HuH-7 (cell line): ENCODE measurements at places on chromosomes 4 and X.

DNA sequence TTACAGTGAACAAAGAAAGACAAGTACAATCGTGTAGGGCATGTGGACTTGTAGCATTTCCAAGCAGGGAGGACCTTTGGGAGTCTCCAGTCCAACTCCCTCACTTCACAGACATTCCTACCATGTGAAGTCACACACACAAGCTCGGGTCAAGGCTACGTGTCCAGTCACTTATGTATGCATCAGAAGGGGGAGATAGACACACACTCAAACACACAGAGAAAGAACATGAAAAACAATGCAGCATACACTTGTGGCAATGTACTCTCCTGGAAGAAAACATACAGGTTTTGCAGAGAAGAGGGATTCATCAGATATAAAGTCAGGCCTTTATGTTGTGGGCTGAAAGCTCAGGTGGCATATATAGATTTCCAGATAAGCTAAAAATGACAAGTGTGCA lies 136.1 kb upstream of the MID1 start:
- peak; percentile 15 for DNase-seq

- DNase-seq, result no peak
These were observed 24.3 kb downstream of the RBM10 start for GRCh38 chrX:47169273-47169672.

- DNase-seq, result no peak
These were observed 48.2 kb upstream of the KLF3 start for GRCh38 chr4:38615847-38616246.

DNA sequence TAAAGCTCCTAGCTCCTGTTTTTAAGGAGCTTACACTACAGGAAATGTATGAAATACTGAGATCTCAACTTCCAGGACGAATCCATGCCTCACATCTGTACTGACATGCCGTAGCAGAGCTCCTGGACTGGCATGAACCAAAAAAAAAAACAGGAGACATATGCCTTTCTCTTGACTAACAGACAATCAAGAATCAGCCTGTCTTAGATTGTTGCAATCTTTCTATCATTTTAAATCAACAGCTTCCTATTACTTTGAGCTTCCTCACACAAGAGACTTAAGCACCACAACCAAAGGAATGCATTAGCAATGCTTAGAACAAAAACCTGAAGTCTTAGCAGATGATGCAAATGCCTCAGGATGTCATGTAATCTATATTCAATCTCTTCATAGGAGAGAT lies 34.7 kb upstream of the AREG start:
- no peak for DNase-seq

DNA sequence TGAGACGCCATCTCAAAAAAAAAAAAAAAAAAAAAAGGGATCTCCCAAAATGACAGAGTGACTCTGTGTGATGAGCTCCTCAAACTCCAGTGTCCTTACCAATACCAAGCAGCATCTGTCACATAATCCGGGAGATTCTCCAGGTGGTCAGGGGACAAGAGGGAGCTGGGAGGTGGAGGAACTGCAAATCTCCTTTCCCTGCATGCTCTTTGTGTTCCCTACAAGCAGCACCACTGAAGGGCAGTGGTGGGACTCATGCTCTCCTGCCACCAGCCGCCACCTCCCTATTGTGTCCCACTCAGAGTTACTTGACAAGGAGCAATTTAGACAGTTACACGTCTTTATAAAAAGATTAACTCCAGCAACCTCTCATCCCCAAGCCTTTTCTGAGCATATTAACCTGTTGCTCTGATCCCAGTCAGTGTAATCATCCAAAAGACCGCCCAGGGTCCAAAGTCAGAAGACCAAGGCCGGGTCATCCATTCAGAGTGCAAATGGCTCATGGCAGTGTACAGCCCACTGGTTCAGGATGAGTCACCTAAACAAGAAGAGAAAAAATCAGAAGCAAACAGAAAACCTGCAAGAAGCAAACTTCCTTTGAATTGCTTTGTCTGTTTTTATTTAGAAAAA lies 23.6 kb downstream of the MGST2 start:
- peak; percentile 34 for DNase-seq

DNA sequence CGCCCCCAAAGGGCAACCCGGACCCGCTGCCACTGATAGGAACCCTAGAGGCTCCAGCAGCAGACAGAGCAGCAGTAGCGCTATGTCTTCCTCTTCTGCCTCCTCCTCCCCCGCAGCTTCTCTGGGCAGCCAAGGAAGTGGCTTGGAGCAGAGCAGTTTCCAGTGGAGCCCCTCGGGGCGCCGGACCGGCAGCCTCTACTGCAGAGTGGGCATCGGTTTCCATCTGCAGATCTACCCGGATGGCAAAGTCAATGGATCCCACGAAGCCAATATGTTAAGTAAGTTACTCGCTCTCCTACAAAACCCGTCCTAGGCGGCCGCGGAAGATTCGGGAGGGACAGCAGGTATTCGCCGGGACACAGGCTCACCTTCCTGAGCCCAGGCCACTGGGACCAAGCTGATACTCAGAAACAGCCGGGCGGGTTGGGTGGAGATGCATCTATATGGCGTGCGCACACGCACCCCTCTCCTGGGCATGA lies 477 bp downstream of the FGF5 start:
- no peak for DNase-seq

GRCh38 chr4:98746936-98747335 lies 88.5 kb upstream of the TSPAN5 start:
- no peak for DNase-seq

DNA sequence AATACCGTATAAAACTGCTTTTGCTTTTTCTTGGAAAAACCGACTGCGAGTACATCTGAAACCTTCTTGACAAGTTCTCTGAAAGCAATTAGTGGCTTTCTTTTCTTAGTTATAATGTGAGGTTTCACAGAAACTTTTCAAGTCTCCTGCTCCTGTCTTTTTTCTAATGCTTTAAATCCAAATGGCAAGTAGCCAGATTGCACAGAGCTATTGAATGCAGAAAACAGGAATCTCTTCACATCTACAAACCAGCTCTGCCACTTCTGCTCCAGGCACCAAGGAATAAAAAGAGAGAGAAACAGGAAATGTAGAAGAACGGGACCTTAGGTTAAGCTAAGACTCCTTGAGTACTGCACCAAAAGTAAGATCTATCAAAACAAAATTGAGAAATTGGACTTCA lies 267.3 kb upstream of the TET2 start:
- DNase-seq, result no peak

GRCh38 chrX:7503251-7503650 lies 339.7 kb upstream of the VCX start:
- no peak for DNase-seq

GRCh38 chrX:54824722-54825121 lies 17.2 kb downstream of the MAGED2 start:
- no peak for DNase-seq

GRCh38 chr4:103197765-103198110 lies 405 bp downstream of the CENPE start:
- no peak for DNase-seq

GRCh38 chr4:138851391-138852335 lies 163.9 kb upstream of the NOCT start:
- DNase-seq, result no peak

DNA sequence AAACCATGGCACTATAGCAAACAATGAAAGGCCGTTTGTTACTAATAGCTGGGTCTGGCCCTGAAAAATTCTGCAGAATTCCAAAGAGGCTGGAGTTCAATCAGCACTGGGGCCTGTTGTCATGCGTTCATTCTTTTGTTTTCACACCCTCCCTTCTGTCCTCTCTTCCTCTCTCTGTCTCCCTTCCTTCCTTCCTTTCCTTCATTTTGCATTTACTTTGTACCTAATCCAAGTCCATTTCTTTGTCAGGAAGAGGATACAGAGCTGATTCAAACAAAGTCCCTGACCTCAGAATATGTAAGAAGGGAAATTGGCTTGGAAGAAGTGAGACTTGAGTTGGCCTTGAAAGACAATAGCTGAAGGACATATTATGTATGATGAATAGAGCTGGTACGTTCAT lies 119.6 kb upstream of the LDB2 start:
- DNase-seq, result no peak

GRCh38 chr4:106835919-106836318 lies 200.2 kb downstream of the DKK2 start:
- DNase-seq, result no peak

- no peak for DNase-seq
These were observed 12.3 kb upstream of the NAA11 start for GRCh38 chr4:79338148-79338547.

GRCh38 chr4:173434231-173434630 lies 35.3 kb upstream of the SCRG1 start:
- no peak for DNase-seq

GRCh38 chr4:121740796-121741409 lies 24.1 kb downstream of the SMIM43 start:
- DNase-seq, result no peak

- DNase-seq, result no peak
These were observed 18.5 kb downstream of the CPZ start for GRCh38 chr4:8610858-8611616.

GRCh38 chr4:125368671-125369081 lies 53.9 kb downstream of the FAT4 start:
- DNase-seq, result no peak

DNA sequence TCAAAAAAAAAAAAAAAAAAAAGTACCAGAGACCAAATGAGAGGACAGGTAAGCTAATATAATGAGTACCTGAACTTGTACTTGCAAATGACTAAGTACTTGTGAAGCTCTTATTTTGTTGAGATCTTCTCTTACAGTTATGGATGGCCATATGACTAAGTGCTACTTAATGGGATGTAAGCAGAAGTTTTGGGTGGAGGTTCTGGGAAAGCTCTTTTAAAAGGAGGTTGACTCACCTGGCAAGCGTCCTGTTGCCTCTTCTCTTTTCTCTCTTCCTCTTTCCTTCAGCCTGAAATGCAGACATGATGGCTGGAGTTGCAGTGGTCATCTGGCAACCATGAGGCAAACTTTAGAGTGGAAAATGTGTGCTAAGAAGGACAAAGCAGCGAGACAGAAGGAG lies 36.9 kb upstream of the MED14 start:
- no peak for DNase-seq

DNA sequence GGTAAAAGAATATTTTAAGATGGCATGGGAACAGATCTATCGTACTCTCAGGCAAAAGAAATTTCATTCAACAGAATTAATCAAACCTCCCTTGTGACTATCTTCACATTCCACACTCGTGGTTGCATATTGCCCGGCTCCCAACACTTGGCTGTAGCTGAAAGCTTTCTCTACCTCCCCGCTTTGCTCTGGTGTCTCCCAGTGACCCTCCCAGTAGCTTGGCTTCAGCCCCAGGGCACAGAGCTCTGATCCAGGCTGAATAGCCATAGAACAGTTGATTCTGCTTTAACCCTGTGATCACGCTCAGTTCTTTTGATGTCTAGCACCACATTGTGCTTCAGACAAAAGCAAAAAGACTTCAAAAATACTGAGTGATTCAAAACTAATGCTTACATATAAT lies 24.6 kb downstream of the SLC7A11 start:
- DNase-seq, result no peak
